ENCODE measurements at places on chromosomes 3 and 15. TPM values are rescaled to one million over a fixed set of nuclear protein-coding genes. Genes with fewer than 3 reads are reported as not detected.

The MB21D2 gene
- total RNA-seq = 7.0 TPM

The RLBP1 gene
- total RNA-seq = not detected

DNA sequence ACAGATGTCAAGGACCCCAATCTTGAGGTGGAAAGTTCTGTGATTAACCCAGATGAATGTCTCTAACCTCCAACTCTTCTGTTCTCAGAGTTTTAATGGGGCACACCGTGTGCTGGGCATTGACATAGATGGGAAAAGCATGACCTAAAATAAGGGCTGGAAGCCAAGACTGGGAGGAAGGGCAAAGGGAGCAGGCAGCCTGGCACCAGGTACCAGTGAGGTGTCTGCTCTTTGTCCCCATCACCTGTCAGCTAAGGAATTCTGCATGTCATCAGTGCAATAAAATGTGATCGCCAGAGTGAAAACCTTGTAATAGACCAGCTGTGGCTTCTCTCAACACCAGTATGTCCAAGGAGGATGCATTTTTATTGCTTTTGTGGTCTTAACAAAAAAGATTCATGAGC, 143.5 kb upstream of the TPM1 start:
- no peak overlapping the region for H3K27ac ChIP-seq
- H3K27me3 ChIP-seq = peaks cover 3% of the 10 kb centered on the region
- H3K36me3 ChIP-seq = no peaks in the 10 kb centered on the region
- no peak for DNase-seq
- no peak overlapping the region for H3K4me3 ChIP-seq

GRCh38 chr15:69117431-69117871, 43.0 kb upstream of the GLCE start:
- peaks cover 13% of the 10 kb centered on the region for H3K4me1 ChIP-seq
- no peak overlapping the region for H3K27ac ChIP-seq
- H3K27me3 ChIP-seq = peaks cover 53% of the 10 kb centered on the region
- H3K4me3 ChIP-seq = no peak overlapping the region

GRCh38 chr3:155420406-155420805, 126.9 kb upstream of the STRIT1 start:
- DNase-seq = no peak
- no peaks in the 10 kb centered on the region for H3K36me3 ChIP-seq
- H3K4me3 ChIP-seq = no peak overlapping the region
- no peaks in the 10 kb centered on the region for H3K4me1 ChIP-seq
- no peaks in the 10 kb centered on the region for H3K27me3 ChIP-seq
- H3K27ac ChIP-seq = no peak overlapping the region

GRCh38 chr3:79038636-79039035, 729.2 kb downstream of the ROBO1 start:
- no peak overlapping the region for H3K4me3 ChIP-seq
- no peaks in the 10 kb centered on the region for H3K27me3 ChIP-seq
- no peaks in the 10 kb centered on the region for H3K4me1 ChIP-seq
- H3K36me3 ChIP-seq = no peaks in the 10 kb centered on the region
- no peak overlapping the region for H3K27ac ChIP-seq

DNA sequence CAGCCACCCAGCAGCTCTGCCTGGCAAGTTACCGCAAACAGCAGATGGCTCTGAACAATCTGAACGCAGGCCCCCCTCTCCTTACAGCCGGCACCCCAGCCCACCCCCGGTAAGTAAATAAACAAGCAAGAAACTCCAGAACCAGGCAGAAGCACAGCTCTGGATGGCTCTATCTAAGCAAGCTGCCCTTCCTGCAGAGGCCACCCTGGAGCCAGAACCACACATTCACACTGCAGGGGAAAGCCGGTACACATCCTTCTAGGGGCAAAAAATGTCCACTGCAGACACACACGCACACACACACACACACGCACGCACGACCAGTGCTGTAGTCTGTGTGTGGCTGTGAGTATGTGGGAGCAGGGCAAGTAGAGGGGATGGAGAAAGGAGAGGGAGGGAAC, 63.9 kb downstream of the ADCY5 start:
- no peak overlapping the region for H3K27ac ChIP-seq
- no peak for DNase-seq
- H3K4me3 ChIP-seq = no peak overlapping the region
- peaks cover 27% of the 10 kb centered on the region for H3K27me3 ChIP-seq

- no peak for DNase-seq
- no peak overlapping the region for H3K27ac ChIP-seq
- no peaks in the 10 kb centered on the region for H3K36me3 ChIP-seq
- no peak overlapping the region for H3K4me3 ChIP-seq
- no peaks in the 10 kb centered on the region for H3K4me1 ChIP-seq
Measured at GRCh38 chr3:173354124-173354523, 43.4 kb upstream of the NLGN1 start.

- H3K4me3 ChIP-seq = no peak overlapping the region
- no peaks in the 10 kb centered on the region for H3K36me3 ChIP-seq
- H3K27me3 ChIP-seq = no peaks in the 10 kb centered on the region
- H3K4me1 ChIP-seq = no peaks in the 10 kb centered on the region
- no peak overlapping the region for H3K27ac ChIP-seq
Measured at GRCh38 chr3:25171897-25172296, 256.2 kb upstream of the RARB start.

DNA sequence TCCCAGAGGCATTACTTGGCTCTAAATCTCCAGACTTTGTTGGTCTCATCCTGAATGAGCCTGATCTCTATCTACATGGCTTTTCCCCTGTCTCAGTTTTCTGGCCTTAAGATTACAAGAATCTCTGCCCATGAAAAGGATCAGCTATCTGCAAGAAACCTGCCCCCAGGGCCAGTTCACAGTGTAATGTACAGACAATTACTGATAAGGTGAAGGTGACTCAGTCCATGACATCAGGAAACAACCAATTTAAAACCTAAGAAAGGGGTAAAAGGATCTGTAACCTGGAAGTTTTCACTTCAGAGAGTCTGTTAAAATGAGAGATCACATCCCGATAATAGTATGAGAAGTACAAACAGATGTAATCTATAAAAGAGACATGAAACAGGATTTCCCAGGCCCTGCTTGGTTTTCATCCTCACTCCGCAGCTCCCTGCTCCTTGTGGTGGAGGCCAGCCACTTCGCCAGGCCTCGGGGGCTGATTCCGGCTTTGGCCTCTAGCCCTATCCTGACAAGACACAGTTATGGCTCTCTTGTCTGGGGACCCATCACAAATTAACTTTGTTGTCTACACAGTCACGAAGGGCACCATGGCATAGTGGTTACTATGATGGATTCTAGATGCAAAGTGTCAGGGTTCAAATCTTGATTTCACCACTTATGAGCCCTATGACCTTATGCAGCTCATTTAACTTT, 136.9 kb downstream of the THSD4 start:
- no peak overlapping the region for H3K27ac ChIP-seq
- H3K4me3 ChIP-seq = no peak overlapping the region
- H3K36me3 ChIP-seq = no peaks in the 10 kb centered on the region
- DNase-seq = no peak
- H3K27me3 ChIP-seq = no peaks in the 10 kb centered on the region
- no peaks in the 10 kb centered on the region for H3K4me1 ChIP-seq

DNA sequence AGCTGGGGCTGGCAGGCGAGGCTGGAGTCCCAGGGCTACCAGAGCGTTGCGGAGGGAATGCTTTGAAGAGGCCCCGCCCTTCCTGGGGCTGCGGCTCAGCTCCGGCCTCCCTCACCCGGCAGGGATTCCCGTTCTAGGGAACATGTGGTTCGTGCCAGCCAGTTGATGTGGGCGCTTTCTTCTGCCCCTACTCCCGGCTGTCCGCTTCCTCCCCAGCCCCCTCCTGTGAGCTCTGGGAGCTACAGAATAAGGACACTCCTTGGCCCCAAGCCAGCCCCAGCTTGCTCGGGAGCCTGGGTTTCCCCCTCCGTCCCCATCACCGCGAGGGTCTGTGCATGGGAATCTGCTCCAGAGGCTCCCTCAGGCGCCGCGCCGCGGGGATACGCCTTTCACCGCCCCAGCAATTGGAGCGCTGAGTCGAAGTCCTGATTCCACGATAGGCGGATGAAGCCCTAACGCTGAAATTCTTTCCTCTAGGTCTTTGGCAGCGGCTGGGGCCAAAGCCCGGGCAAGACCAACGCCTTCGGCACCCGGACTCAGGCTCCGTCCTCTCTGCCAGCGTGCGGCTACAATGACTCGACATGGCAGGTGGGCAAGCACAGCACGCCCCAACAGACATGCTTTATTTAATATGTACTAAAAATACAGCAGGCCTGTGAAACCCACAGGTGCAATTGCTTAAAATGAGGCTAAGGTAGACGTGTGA, 69.5 kb downstream of the KLF15 start:
- peaks cover 51% of the 10 kb centered on the region for H3K27me3 ChIP-seq
- H3K4me3 ChIP-seq = no peak overlapping the region
- DNase-seq = no peak
- no peaks in the 10 kb centered on the region for H3K4me1 ChIP-seq
- no peaks in the 10 kb centered on the region for H3K36me3 ChIP-seq
